Central memory CD4-positive, alpha-beta T cell (primary cell): ENCODE measurements at places on chromosomes 12 and 14.

GRCh38 chr12:54007538-54008259, 1.1 kb upstream of the HOXC8 start:
- no peak for DNase-seq

GRCh38 chr14:52948039-52948438, 2.8 kb downstream of the FERMT2 start:
- no peak for DNase-seq

DNA sequence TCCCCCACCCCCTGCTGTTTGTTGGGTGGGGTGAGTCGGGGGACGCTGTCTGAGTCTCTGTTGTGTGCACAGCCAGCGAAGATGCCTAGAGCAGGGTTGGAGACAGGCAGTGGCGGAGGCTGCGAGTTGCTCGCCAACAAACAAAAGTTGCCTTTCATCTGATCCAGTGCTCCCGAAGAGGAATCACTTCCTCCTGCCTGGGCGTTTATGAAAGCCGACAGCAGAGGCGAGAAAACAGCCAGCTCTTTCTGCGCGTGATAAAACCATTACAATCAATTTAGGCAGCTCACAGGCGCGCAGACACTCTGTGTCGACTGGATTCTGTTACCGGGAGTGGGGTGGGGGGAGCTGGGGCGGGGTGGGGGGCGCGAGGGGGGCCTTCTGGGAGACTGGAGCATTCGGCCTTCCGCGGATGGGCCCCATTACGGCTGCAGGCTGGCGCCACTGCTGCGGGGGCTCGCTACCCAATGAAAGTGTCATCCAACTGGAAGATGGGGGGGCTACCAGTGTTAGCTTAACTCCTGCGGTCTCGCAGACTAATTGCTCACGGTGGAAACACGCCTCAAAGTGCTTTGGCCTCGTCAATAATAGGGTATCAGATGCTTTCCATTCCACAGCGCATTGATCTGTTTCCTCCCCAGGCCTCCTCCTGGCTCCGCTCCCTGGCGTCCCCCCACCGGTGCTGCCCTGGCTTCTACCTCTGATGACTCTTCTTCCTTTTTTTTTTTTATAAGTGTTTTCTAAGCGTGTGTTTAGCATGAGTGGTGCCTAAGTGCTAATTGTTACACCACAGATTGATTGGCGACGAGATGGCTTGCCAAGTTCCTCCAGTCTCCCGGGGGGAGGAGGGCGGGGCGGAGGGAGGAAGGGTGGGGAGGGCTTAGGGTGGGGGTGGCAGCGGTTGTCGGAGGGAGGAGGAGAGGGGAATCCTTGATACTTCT, 678.4 kb downstream of the MED13L start:
- DNase-seq, result no peak

DNA sequence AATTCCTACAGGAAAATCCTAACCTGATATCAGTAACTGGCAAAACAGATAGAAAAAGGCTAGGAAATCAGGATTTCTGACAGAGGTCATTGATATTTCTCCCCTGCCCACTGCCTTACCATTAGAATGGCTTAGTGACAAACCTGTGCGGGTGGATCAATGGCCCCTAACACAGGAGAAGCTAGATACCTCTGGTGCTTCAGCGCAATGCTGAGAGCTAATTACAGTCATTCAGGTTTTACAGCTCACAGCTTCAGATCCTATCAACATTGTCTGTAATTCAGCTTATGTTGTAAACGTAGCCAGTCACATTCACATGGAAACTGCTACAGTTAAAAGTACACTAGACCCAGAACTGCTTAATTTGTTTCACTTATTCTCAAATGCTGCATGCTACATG, 17.4 kb upstream of the SLC10A1 start:
- DNase-seq, result no peak

DNA sequence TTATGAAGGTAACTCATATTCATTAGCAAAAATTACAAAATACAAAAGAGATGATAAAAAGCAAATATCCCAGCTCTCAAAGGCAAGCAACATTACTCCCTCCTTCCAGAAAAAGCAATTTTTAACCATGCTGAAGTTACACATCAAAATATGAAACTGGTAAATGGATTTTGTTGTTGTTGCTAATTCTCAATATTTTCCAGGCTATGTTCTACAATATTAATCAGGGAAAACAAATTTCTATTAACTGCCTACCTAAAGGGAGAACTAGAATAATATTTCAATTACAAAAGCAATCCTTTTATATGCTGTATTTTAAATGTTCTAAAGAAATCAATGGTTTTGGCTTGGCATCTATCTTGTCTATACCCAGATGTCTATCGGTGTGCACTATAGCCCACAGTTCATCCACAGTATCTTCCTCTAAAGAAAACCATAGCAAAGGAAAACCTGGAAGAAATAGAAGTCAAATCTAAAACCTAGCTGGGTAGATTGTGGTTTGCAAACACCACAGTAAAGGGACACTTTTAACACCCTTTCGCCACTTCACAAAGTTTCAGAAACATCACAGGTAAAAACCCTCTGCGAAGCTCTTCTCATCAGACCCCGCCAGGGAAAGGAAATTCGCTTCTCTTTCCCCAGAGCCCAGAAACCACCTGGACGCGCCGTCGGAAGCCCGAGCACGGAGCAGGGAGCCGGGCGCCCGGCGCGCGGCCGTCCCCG, 32.0 kb downstream of the TC2N start:
- peak; percentile 50 for DNase-seq
